ENCODE measurements at places on chromosomes 1 and 21.

DNA sequence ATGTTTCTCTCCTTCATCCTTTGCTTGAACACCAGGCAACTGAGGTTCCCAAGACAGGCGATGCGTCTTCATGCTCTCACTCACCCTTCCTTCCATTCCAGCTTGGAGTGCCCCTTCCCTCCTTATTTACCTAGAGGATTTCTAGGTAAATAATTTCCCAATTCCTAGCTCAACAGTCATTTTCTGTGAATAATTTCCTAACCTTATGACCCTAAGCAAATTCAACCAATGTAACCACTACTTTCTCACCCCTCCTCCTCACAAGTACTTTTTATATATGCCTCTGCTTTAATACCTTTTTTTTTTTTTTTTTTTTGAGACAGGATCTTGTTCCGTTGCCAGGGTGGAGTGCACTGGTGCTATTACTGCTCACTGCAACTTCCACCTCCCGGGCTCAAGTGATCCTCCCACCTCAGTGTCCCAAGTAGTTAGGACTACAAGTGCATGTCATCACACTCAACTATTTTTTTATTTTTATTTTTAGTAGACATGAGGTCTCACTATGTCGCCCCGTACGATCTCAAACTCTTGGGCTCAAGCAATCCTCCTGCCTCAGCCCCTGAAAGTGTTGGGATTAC, 86.7 kb downstream of the USP24 start:
- DNase-seq: no peak

DNA sequence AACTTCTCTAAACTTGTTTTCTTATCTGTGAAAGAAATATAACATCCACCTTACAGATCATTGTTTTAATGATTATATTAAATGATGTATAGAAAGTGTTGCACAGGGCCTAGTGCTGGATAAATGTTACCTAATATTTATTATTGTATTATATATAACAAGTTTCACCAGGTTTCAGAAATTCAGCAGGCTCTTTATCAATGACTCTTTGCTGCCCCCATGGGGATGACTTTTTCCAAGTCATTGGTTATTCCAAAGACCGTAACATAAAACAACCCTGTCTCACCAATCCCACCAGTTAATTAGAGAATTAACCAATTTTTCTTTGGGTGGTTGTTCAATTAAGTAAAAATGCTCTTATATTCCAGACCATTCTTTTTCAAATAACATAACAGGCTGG, 7.3 kb upstream of the DEDD start:
- DNase-seq: peak; percentile 69

- no peak for DNase-seq
Measured at GRCh38 chr1:43446881-43447835, 6.6 kb downstream of the HYI start.

DNA sequence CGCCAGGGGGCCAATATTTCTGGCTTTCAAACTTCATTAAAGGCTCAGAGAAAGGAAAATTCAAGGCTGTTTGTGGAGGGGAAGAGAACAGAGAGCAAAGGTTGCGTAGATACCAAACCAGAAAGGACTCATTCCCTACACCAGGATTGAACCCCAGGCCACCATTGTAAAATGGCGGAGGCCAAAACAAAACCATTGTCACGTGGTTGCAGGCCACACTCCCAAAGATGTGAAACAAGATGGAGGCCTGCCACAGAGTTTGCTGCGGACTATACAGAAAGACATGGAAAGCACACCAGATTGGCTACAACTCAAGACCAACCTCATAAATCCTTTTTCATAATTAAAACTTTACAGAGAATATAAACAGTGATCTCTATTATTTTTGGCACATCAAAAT, 116.5 kb downstream of the KCNK1 start:
- no peak for DNase-seq

DNA sequence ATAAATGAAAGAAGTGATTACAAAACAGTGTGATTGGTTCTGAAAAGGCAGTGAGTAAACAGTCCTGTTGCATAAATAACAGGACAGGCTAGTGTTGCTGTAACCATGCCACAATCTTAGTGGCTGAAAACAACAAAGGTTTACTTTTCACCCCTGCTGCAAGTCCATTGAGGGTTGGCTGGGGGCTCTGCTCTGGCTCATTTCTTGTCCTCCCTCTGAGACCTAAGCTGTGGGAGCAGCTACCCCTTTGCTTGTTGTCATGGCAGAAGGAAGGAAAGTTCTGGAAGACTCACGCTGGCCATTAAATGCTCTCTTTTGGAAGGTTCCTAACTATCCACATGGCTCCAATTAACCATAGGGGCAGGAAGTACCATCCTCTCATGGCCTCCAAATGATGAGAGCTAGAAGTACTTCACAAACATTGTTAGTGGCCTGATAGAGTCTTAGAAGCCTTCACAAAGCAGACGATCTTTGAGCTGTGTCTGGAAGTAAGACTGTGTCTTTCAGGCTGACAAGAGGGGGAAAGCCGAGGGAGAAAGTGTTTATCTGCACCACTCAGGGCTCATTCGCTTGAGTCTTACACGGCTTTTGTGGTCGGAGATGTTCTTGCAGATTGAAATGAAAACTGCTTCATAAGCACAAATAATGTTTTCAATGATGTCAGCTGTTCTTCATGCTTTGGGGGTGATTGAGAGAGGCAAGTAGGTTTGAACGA, 11.9 kb downstream of the RCSD1 start:
- DNase-seq: no peak

DNA sequence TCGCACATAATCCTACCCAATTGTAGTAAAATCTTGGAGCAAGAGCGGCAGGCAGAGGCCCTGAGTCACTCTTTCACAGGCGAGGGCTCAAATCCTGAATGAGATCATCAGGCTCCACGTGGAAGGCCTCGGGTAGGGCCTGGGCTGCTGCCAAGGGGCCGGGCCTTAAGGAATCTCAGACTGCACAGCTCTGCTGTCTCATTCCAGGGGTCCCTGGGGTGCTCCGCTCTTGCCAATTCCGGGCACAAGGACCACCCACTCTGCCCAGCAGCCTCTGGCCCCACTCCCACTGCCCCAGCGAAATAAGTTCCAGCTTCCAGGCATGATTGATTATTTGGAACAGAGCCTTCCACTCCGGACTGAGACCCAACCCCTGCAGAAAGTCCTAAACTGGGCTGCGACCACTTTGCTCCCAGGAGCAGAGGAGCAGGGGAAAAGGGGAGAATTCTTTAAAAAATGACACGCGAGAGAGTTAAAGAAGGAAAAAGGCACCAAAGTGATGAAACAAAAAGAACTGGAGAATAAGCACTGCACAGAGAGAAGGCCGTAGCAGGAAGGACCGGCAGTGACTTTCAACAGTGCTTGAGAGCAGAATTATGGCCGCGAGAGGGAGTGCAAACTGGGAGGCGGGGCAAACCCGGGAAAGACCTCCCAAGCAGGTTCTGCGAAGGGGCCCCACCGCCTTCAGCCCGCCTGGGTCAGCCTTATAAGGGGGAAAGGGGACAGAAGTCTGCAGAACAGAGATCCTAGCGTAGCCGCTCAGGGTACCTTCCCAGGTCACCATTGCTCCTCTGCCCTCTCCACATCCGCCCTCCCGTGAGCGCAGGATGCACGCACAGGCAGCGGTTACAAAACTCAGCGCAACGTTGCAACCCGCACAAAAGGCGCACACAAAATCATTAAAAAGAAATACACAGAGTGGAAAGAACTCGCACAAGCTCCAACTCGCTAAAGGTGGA, 2.0 kb downstream of the ADAMTS1 start:
- DNase-seq: peak; percentile 97

DNA sequence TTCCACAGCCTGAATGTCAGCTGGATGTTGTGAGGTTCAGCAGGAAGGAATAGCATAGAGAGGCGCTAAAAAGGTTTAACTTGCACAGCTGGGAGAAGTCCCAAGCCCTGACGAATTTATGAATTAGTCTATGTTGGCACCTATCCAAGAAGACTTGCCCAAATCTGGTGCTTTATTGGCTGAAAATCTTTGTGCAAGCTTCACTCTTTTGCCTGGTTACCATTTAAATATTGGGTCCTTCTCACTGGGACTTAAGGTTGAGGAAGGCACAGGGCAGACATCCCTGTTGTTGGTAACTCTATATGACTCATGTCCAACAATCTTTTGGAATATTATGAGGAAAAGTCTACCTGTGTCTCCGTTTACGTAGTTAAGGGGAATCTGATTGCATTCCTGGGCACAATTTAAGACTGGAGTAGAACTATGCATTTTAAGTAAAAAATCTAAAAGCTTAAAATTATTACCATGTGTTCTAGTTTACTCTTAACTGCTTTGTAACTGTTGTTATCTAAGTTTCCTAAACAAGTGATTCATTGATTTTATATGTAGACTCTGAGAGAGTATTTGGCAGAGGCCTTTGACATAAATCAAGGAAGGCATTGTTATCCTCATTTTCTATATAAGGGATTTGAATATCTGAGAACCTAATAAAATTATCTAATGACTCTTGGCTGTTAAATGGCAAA, 181.7 kb upstream of the DPYD start:
- peak; percentile 88 for DNase-seq

DNA sequence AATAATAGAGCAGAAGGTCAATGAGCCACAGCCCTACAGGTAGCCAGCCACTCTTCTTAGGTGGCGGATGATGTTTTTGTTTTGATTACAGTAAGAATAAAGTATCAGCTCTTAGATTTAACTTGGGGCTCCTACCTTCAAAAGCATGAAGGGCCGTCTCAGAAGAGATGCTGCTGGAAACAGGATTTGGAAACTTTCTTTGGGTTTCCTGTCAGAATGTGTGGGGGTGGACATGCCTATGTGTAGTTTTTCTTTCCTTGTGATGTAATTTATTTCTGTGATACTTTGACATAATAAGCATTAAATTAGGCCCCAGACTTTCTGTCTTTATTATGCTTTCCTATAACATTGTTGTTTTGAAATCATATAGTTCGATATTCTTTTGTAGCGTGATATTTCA, 1.5 kb downstream of the RAP1A start:
- peak; percentile 10 for DNase-seq

DNA sequence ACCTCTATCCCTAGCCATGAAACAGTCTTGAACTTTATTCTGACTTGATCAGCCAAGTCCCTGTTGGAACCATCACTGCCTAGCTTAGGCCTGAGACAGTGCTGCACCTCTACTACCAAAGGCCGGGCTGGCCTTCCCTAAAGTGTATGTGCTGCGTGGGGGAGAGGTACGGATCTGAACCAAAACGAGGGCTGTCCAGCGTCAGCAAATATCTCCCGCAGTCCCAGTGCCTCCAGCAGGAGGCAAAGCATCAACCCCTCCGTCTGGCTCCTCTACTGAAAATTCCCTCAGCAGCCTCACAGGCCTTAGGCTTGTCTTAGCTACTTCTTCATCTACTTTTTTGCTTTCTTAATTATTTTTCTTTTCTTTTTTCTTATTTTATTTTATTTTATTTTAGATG, 33.3 kb upstream of the KIF26B start:
- no peak for DNase-seq

DNA sequence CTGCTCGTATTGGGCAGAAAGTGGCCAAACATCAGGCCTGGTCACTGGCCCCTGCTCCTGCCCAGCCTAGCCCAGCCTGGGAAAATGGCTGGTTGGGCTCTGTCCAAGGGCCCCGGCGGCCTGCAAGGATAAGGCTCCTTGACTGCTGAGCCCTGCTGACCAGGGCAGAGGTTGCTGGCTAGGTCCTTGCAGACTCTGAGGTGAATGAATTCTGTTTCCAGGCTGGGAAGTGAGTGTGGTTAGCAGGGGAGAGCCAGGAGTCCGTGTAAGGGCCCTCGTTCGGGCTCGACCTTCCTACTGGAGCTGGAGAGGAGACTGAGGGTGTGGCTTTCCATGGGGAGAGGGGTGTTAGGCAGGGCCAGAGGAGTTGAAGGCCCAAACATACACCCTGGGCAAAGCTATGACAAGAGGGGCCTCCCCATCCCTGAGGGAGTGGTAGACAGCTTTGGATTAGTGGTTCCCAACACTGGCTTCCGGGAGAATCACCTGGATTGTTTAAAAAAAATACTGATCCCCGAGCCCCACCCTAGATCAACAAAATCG, 20.6 kb downstream of the CSF1 start:
- no peak for DNase-seq

- DNase-seq: no peak
Measured at GRCh38 chr21:42195378-42196031, 23.4 kb upstream of the ABCG1 start.
